ENCODE measurements at places on chromosomes 5 and 9. TPM values are rescaled to one million over a fixed set of nuclear protein-coding genes. Genes with fewer than 3 reads are reported as not detected.

The OR1Q1 gene
- total RNA-seq, result not detected

The IL5 gene
- total RNA-seq, result not detected

The SCGB3A2 gene
- total RNA-seq, result not detected

The ETF1 gene
- total RNA-seq, result 126 TPM

The C9orf50 gene
- total RNA-seq, result 0.44 TPM

The AHRR gene
- 86.8 TPM for total RNA-seq

The PELO gene
- total RNA-seq, result 21.1 TPM
